ENCODE measurements at places on chromosomes 7 and 10.

- DNase-seq = peak; percentile 31
These were observed 718 bp upstream of the UMAD1 start for GRCh38 chr7:7639847-7640220.

DNA sequence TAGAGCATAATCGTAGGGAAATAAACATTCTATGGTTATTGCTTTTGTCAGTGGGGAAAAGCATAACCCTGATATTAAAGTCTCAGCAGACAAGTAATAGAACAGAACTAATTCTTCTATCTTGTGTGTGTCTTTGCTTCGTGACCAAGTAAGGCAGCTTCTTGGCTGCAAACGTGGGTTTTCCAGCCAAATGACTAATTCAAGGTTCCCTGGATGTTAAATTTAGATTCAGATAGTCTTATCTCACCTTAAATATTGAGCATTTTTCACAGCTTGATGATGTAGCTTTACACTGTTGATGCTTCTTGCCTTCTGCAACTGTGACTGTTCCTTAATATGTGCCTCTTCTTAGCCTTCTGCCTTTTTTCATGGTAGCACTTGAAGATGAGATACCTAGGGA, 113.0 kb downstream of the EXOC4 start:
- DNase-seq = no peak

DNA sequence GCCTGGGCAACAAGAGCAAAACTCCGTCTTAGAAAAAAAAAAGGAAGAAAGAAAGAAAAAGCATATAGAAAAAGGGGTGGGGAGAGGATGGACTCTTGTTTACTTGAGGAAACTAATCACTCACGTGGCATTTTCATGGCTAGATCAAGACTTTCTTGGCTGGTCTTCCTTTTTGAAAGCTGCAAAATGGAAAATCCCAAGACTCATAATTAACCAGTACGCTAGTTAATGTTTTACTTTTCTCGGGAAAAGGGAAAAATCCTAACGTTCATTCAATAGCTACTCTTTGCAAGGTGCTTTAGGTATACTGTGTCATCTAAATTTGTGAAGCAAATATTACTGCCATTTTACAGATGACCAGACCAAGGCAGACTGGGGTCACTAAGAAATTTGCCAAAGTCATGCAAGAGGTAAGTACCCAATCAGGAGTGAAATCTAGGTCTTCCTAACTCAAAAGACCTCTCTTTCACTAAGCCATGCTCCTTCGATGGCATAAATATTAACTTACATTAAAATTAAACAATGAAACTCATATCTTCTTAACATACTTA, 24.4 kb downstream of the NAPEPLD start:
- DNase-seq = no peak

- no peak for DNase-seq
These were observed 12.4 kb downstream of the PAPOLB start for GRCh38 chr7:4849390-4849789.

- DNase-seq = no peak
These were observed 66.6 kb downstream of the PCLO start for GRCh38 chr7:83096065-83096580.

- no peak for DNase-seq
These were observed 54.4 kb downstream of the ZRANB1 start for GRCh38 chr10:124996127-124996853.

DNA sequence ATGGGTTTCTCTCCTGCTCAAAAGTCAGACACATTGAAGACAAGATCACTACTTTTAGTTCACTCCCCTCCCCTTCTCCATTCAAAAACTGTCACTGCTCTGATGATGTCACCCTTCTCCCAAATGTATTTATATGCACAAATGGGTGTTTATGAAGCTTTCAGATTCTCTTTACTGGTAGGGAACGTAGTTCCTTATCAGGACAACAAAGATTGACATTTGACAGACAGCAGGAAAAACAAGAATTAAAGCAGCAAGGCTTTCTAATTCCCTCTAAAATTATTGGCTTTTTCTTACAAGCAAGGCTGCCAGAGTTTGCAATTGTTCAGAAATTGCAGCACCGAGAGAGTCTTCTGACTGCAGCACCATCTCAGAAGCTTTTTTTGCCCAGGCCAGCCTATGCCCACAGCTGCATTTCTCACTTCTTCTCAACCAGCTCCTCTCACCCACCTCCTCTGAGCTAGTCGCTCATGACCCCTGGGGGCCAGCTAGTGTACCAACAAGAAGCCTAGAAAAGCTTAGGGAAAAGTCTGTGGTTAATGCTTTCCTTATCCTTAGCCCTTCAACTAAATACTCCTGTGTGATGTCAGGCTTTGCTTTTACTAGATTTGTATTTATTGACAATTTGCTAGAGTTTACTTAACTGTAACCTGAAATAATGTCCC, 265.1 kb downstream of the HTR7 start:
- no peak for DNase-seq

GRCh38 chr10:95848841-95849240, 58.9 kb upstream of the CC2D2B start:
- DNase-seq = no peak

GRCh38 chr7:64599359-64599758, 36.5 kb upstream of the ZNF680 start:
- no peak for DNase-seq

DNA sequence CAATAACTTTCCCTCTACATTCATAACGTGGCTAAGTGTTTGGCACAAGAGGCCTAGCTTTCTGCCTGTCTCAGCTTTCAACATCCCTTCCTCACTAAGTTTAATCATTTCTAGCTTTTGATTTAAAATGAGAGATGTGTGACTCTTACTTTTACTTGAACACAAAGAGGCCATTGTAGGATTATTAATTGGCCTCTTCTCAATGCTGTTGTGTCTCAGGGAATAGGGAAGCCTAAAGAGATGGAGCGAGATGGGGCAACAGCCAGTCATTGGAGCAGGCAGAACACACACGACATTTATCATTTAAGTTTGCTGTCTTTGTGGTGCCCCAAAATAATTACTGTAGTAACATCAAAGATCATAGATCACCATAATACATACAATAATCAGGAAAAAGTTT, 167.1 kb upstream of the TRIM24 start:
- DNase-seq = no peak

DNA sequence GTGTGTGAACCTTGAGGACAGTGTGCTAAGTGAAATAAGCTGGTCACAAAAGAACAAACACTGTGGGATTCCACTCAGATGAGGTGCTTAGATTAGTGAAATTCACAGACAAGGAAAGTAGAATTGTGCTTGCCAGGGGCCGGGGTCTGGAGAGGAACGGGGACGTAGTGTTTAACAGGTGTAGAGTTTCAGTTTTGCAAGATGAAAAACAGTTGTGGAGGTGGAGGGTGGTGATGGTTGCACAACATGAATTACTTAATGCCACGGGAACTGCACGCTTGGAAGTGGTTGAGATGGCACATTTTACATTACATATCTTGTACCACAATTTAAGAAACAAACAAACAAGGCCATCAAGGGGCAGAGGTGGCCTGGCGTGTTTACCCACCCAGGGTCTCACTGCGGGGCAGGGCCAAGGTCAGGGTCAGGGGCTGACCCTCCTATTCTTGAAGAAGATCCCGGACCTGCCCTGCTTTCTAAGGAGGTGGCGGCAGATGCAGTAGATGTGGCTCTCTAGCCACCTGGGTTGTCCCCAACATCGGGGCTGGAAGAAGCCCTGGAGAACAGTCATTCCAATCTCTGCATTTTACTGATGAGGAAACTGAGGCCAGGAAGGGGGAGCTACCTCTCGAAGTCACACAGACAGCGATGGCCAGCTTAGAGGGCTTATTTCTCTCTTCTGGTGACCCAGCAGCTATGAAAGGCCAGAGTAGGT, 91.5 kb upstream of the LRRC4 start:
- DNase-seq = no peak

- DNase-seq = no peak
These were observed 194.7 kb downstream of the KCND2 start for GRCh38 chr7:120467676-120468075.

DNA sequence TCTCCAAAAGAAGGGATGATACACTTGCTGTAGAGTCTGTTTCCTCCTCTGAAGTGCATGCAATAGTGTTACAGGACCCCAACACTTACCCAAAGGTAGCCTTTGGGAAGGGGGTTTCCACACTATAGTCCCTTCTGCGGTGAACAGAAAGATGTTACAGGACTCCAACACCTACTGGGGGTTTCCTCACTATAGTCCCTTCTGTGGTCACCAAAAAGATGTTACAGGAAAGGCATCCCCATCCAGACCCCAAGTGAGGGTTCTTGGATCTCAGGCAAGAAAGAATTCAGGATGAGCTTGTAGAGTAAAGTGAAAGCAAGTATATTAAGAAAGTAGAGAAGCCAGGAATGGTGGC, 69.2 kb upstream of the PIK3CG start:
- DNase-seq = no peak

DNA sequence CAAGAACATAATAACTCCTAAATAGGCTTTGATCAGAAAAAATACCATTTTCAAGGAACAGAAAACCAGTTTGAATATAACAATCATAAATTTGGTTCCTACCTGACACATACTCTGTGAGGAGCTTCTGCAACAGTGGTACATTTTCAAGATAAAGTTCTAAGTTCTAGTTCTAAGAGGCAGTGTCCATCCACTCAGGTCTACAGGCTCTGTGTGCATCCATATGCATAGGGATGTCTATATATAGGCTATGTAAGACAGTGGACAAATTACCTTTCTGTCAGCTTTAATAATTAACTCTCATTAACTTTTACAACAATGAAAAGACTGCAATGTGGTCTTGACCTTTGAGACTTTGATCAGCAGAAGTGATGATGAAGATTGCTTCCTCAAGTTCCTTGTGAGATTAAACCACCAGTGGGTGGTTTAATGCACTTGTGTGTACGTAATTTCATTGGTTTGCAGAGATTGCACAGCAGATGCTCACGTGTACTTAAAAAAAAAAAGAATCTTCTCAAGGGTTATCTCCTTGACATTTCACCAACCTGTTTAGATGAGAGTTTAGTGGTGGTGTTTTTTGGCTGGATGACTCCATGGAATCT, at the start of gene SLC26A3:
TSS of gene SLC26A3 (minus strand) at position 215 of the 602 bp plus-strand sequence. CDS start 8,714 bp downstream, outside the sequence.
- no peak for DNase-seq

GRCh38 chr7:107890493-107890961, 456 bp upstream of the DLD start:
- no peak for DNase-seq

GRCh38 chr10:58330431-58330830, 4.4 kb upstream of the UBE2D1 start:
- no peak for DNase-seq

GRCh38 chr10:36679554-36679953, 445.8 kb upstream of the ANKRD30A start:
- DNase-seq = no peak

DNA sequence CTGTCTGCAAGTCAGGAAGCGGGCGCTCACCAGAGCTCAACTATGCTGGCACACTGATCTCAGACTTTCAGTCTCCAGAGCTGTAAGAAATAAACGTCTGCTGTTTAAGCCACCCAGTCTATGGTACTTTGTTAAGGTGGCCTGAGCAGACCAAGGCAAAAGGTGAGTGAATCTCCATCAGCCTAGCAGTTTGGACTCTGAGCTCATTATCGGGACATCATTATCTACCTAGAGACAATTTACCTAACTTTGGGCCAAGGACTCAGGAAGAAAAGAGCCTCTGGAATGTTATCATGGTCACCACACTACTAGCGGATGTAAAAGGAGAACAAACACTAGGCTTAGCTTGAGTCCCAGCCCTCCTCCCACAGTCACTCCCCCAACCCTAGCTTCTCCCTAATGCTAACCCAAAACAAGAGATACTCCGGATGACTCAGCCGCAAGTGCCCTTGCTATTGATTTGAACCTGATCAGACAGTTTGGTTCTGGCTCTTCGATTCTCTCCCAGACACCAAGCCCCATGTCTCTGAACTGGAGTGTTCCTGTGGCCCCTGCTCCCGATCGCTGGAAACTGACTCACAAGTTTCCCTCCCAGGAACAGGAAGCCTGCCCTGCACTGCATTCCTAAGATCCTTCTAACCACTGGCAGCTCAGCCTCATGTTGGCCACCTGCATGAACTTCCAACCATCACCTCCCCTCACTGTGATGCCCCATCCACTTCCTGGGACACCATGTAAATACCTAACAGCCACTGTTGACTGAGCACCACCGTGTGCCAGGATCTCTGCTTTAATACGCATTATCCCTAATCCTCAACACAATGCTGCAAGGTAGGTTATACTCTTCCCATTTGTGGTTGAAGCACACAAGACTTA, 34.5 kb downstream of the CREB3L2 start:
- no peak for DNase-seq

GRCh38 chr10:44569193-44570091, 184.5 kb upstream of the CXCL12 start:
- no peak for DNase-seq

- no peak for DNase-seq
These were observed 24.3 kb upstream of the TMEM26 start for GRCh38 chr10:61477451-61477850.

DNA sequence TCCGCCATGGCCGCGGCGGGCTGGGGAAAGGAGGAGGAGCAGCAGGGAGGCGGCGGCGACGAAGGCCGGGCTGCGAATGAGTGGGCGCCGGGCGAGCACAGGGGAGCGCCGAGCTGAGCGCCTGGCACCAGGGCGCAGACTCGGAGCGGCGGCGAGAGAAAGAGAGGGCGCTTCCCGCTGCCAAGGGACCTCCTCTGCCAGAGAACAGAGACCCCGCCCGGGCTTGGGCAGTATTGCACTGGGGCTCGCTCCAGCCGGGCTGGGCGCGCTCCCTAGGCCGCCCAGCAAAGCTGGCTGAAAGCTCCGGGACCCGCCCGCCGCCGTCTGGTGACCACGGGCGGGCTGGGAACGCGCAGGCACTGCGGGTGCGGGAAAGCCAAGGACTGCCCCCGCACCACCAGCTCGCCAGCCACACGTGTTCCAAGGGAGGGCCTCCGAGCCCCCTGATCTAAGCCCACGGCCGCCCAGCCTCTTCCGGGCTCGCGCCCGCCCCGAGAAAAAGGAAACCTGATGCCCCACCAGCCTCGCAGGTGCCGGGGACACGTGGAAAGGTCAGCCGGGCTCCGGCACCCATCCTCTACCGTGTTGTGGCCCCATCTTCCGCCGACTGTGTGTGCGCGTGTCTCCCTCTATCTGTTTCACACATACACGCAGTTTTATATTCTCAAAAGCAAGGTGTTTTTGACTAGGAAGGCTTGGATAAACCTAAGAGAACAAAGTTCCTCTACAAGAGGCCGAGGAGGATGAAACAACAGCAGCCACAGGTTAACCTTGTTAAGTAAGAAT, at the start of gene CCDC6:
TSS of gene CCDC6 (minus strand) at position 140 of the 786 bp plus-strand sequence. CDS start at position 8, 132 bp downstream.
- DNase-seq = peak; percentile 72

- DNase-seq = no peak
These were observed 33.2 kb upstream of the NAMPT start for GRCh38 chr7:106317971-106318370.

GRCh38 chr7:142811154-142811737, 40.5 kb downstream of the PRSS2 start:
- DNase-seq = no peak

DNA sequence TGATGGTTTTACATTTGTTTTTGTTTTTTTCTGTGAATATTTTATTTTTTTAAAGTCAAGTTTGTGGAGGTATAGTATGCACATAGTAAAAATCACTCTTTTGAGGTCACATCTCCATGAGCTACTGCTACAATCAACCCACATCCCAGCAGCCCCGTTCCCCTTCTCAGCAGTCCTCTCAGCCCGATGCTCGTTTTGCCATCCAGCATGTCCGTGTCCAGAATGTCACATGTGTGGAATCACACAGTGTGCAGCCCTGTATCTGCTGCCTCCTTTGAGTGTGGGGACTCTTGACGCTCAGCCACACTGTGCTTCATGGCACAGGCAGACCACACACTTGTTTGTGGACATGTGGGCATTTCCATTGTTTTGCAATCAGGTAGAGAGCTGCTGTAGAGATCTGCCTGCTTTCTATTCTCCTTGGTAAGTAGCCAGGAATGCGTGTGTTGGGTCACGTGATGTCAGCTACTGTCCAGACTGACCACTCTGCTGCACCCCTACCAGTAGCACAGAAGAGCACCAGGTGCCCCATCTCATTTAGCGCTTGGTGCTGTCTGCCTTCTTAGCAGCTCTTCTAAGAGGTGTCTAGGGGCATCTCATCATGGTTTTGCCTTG, 71.6 kb upstream of the CAMK2B start:
- DNase-seq = no peak

Measured in GM12864 (cell line).